ENCODE measurements at places on chromosomes 11 and 22. TPM values are rescaled to one million over a fixed set of nuclear protein-coding genes. Genes with fewer than 3 reads are reported as not detected.

The CCND1 gene
- total RNA-seq = 579 TPM

The SMIM35 gene
- not detected for total RNA-seq

The GPR83 gene
- total RNA-seq = not detected

The ARRB1 gene
- total RNA-seq = not detected

The OR5A2 gene
- not detected for total RNA-seq

The FXYD2 gene
- total RNA-seq = not detected
